Mesenchymal stem cell (in vitro differentiated cells and primary cell): ENCODE measurements at places on chromosomes 12 and 14.

DNA sequence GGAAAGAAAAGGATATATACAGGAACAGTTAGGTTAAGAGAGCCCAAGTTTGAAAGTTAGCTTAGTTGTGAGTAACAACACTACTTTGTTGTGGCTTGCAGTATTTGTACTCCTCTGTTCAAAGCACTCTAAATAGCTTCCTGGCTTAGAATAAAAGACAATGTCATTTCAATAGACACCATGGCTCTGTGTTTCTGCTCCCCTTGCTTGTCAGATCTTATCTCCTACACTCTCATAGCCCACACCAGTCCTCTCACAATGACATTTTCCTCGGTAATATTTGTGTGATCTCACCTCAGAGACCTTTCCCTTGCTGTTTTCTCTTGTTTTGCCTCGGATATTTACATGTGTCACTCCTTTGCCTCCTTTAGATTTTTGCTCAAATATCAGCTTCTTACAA lies 418.4 kb downstream of the MDGA2 start:
- DNase-seq, result no peak
- no peaks in the 10 kb centered on the region for H3K36me3 ChIP-seq
- no peak overlapping the region for H3K4me3 ChIP-seq
- H3K27ac ChIP-seq, result no peak overlapping the region
- H3K4me1 ChIP-seq, result no peaks in the 10 kb centered on the region
- no peaks in the 10 kb centered on the region for H3K27me3 ChIP-seq

- H3K36me3 ChIP-seq, result peaks cover 28% of the 10 kb centered on the region
- no peak for DNase-seq
- H3K4me1 ChIP-seq, result no peaks in the 10 kb centered on the region
Measured at GRCh38 chr12:11895421-11896078, 175.2 kb upstream of the BCL2L14 start.

DNA sequence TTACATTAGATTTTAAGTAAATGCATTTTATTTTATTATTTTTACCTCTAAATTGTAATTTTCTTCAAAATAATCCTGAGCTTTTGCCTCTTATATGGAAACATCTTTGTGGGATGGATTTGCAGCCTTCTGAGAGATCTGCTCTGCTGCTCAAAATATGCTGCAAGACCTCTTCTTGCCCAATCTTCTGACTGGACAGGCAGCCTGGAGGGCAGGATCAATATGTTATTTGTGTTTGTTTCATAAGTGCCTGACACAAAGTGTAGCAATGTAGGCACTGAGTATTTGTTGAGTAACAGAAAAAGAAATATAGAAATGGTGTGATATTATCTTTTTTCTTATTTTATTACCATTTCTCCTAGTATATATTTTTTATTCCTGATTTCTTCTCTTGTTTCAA lies 1106.9 kb downstream of the TMTC2 start:
- no peaks in the 10 kb centered on the region for H3K36me3 ChIP-seq
- no peak overlapping the region for H3K4me3 ChIP-seq
- H3K4me1 ChIP-seq, result no peaks in the 10 kb centered on the region
- H3K27ac ChIP-seq, result no peak overlapping the region

DNA sequence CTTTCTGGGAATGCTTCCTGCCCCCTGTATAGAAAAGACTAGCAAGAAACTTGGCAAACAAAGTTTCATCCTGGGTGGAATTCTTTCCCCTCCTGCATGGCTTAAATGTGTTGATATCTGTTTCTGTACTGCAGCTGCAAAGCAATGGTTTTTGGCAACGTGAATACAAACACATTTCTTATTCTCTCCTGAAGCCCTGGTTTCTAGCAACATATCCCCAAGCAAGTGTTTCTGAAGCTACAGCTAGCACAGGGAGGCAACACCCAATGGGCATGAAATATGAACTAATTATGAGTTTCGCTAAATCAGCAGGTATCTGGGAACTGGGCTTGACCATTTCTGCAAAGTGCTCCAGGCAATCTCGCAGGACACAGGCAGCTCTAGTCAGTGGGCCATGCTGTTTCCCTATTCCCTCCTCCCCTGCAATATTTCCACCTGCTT lies 392.3 kb upstream of the TMPO start:
- no peaks in the 10 kb centered on the region for H3K36me3 ChIP-seq
- H3K4me3 ChIP-seq, result no peak overlapping the region
- DNase-seq, result no peak
- H3K27ac ChIP-seq, result no peak overlapping the region
- no peaks in the 10 kb centered on the region for H3K27me3 ChIP-seq

- H3K4me1 ChIP-seq, result no peaks in the 10 kb centered on the region
- H3K27ac ChIP-seq, result no peak overlapping the region
- no peak overlapping the region for H3K4me3 ChIP-seq
- H3K27me3 ChIP-seq, result no peaks in the 10 kb centered on the region
- no peak for DNase-seq
- H3K36me3 ChIP-seq, result no peaks in the 10 kb centered on the region
Measured at GRCh38 chr12:91675401-91675800, 470.2 kb downstream of the BTG1 start.

DNA sequence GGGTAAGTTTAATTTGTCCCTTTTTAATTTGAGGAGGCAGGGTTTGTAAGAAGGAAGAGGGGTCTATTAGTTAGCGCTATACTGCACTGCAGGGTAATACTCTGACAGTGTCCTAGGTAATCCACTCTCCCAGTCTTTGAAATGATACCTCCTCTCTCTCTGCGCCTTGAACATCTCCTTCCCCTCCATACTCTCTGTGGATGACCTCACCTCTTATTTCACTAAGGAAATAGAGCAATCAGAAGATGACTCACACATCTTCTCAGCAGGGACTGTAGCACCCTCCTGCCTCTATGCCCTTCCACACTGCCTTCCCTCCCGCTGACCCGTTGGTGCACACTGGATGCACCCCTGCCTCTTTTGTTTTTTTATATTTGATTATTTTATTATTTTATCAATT lies 94.2 kb downstream of the GRIP1 start:
- no peaks in the 10 kb centered on the region for H3K27me3 ChIP-seq
- no peak for DNase-seq
- no peaks in the 10 kb centered on the region for H3K4me1 ChIP-seq
- no peak overlapping the region for H3K27ac ChIP-seq
